ENCODE measurements at places on chromosomes 1 and 21. TPM values are rescaled to one million over a fixed set of nuclear protein-coding genes. Genes with fewer than 3 reads are reported as not detected.

The SLC25A34 gene
- total RNA-seq = 0.49 TPM

The PADI4 gene
- 10.4 TPM for total RNA-seq

The PFKFB2 gene
- 9.4 TPM for total RNA-seq

The FAM72B gene
- total RNA-seq = 2.6 TPM

The GBP2 gene
- 15.4 TPM for total RNA-seq

The KRTAP20-1 gene
- not detected for total RNA-seq

The COL8A2 gene
- 10.7 TPM for total RNA-seq

GRCh38 chr1:194544012-194544411, 1357.6 kb upstream of the B3GALT2 start:
- no peak for DNase-seq

- peak; percentile 45 for DNase-seq
Observed at GRCh38 chr1:208923946-208924720, 659.4 kb upstream of the CAMK1G start.

DNA sequence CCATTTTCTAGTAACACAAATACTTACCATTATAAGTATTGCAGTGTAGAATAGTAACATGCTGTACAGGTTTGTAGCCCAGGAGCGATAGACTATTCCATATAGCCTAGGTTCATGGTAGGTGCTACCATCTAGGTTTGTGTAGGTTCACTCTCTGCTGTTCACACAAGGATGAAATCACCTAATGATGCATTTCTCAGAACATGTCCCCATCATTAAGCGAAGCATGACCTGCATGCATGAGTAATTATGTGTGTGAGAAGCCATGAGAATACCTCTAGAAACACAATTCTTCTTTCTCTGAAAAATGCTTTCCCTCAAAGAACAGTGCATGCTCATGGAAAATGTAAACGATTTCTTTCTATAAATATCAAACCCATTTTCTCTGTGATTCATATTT, 69.3 kb downstream of the NR5A2 start:
- no peak for DNase-seq

- no peak for DNase-seq
Observed at GRCh38 chr21:43802713-43803313, 13.4 kb downstream of the RRP1 start.

DNA sequence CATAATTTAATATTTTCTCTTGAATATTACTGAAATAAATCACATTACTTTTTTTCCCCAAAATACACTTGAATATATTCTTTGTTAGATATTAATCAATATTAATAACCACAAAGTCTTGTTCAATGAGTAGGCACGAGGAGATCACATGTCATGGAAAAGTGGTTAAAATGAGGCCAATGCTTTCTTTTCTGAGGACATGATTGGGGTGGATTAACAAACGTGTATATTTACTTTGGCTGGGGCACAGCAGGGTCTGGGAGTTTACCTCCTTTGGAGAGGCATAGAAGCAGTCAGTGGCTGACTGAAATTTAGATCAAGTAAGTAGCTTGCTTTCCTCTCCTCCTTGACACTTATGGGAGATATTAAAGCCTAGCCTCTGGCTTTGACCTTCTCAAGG, 664.3 kb upstream of the B3GALT2 start:
- no peak for DNase-seq

DNA sequence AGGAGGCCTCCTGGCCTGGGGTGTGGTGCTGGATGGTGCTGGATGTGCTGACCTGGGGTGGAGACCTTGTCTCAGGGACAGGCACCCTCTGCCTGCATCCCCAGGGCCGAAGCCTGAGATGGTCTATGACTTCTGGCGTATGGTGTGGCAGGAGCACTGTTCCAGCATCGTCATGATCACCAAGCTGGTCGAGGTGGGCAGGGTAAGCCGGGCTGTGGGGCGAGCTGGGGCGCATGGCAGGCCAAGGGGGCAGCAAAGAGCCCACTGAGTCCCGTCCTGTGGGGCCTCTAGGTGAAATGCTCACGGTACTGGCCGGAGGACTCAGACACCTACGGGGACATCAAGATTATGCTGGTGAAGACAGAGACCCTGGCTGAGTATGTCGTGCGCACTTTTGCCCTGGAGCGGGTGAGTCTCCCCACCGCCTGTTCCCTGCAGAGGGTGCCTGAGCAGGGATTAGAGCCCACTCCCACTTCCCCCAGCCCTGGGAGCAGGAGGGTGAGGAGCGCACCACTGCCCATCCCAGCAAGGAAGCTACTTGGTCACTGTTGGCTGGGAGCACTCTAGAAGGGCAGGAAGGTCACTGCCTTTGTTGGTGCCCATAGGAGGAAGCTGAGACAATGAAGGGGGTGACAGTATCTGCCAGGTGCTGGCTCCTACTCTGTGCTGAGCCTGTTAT, 75.2 kb downstream of the PTPRU start:
- DNase-seq = no peak

GRCh38 chr21:14454016-14455009, 71.4 kb upstream of the HSPA13 start:
- DNase-seq = no peak

DNA sequence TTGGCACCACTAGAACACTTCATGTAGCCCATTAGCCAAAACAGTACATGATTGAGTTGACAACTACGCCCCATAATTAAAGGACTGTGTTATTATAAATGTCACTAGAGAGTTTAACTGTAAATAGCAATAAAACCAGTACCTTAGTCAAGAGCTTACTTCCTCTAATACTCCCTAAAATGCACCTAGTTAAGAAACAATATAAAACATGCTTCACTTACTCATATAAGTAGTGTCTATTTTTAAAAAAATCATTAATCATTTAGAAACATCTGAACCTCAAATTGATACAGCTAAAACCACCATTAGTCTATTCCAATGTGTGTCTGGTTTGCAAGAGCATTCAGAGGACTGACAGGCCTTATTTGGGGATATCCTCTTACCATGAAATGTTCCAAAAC, 25.3 kb downstream of the PTP4A2 start:
- DNase-seq = no peak

- DNase-seq = no peak
Observed at GRCh38 chr1:116915086-116915661, 5.5 kb downstream of the PTGFRN start.

DNA sequence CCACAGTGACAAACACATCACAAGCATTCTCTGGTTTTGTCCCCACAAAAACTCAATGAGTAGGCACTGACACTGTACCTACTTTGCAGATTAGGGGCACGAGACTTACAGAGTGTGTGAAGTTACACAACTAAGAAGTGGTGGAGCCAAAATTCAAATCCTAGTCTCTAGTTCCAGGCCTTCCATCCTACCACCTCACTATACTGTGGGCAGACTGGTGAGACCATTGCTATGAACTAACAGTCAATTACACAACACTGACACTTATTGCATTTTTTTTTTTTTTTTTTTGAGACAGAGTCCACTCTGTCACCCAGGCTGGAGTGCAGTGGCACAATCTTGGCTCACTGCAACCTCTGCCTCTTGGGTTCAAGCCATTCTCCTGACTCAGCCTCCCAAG, 71.4 kb downstream of the KCNN3 start:
- DNase-seq = no peak

DNA sequence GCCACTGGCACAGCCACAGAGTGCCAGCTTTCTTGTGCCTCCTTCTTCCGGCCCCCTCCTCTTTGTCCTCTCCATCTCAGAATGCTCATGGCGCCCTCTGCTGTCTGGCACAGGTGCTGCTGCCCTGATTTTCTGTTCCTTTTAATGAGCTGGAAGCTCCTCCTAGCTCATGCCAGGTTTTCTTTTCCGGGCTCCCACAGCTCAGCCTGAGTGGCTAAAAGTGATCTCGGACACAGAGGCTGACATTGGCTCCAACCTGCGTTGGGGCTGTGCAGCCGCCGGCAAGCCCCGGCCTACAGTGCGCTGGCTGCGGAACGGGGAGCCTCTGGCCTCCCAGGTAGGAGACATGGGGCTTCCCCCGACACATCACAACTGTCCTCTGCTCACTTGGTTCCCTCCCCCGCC, 18.7 kb downstream of the CNTN2 start:
- DNase-seq = peak; percentile 27

GRCh38 chr21:46562472-46562871, 42.4 kb downstream of the S100B start:
- DNase-seq = no peak

- DNase-seq = no peak
Observed at GRCh38 chr1:1922956-1923833, 4.1 kb upstream of the TMEM52 start.

GRCh38 chr1:202858789-202859414, 30.0 kb downstream of the RABIF start:
- DNase-seq = no peak

DNA sequence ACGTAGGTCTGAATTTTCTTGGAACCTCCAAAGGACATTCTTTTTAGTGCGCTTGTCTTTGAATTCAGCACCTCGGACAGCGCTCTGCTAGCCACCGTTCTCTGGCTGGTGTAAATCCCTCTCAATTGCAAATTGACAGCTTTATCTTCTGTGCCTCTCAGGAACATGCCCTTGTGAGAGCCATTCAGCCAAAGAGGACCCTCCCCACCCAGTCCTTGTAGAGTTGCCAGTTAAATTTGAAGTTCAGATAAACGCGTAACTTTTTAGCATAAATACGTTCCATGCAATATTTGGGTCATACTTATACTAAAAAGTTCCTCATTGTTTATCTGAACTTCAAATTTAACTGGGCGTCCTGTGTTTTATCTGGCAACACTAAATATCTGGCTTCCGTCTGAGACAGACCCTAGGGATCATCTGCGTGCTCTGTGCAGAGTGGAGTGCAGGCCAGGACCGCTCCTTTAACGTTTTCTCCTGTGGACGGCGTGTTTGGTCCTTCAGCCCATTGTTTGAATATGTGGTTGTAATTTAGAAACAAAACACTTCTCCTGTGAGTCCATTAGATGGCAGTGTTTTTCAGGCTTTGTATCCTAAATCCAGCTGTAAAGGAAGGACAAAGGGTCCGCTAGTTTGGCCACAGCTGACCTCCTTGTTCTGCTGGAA, 7.0 kb downstream of the KCNAB2 start:
- peak; percentile 45 for DNase-seq

DNA sequence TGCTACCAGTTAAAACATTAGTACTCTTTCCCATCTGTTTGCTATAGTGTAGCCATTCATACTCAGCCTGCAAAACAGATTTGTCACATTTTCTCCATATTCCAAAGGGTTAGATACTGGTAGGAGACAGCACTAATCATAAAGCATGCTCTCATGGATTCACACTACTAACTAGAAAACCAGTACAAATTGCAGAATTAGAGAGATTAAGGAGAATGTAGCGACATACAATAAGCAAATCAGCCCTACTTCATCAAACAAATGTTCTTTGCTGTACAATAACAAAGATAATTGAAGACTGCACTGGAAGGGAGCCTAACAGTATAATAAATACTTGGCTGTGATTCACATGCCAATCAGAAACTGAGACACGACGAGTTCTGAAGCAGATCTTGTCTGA, 368.0 kb upstream of the PRMT6 start:
- no peak for DNase-seq

GRCh38 chr1:175792136-175792535, 48.7 kb upstream of the TNR start:
- DNase-seq = no peak

- DNase-seq = peak; percentile 80
Observed at GRCh38 chr21:15729674-15730483, at the start of gene USP25. Gene USP25, plus strand, starts transcription at chr21:15729982. Its CDS starts 412 bp downstream, at chr21:15730394.

GRCh38 chr21:45640888-45641479, 2.5 kb upstream of the PCBP3 start:
- DNase-seq = peak; percentile 28

- DNase-seq = no peak
Observed at GRCh38 chr1:113166473-113166872, 93.5 kb downstream of the LRIG2 start.

DNA sequence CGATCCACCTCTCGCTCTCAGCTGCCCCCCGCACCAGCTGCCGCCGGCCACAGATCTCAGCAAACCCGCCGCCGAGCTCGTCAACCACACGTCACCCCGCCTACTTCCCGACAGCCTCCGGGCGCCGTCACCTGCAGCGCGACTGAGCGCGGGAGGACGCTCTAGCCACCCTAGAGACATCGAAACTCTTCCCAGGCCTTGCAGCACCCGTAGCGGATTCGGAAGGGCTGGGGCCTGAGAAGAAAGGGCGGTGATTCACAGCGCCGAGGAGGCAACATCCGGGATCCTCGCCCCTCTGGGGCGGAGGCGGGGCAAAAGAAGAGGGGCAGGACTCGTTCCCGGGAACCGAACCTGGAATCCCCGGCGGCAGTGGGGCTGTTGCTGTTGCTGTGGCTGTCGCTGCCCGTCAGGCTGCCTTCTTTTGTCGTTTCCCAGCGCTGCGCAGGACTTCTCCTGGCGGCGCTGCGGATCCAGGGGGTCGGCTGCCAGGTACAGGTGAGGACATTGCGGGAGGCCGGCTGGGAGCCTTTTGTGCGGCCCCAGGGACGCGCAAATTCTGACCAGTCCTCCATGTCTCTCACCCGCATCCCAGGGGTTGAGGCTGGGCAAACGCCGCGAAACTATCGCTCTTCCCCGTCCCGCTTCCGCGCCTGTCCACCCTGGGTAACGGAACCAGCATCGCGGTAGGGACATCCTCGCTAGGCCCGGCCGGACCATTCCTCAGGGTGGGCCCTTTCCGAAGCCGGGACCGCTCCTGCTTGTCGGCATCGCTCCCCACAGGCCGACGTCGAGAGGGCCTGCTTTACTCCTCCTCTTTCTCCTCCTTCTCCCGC, at the start of the genes RO60 and UCHL5:
TSS of gene RO60 (plus strand) at position 331 of the 833 bp plus-strand sequence. CDS start 9,443 bp downstream, outside the sequence.
TSS of gene UCHL5 (minus strand) at position 79 of the 833 bp plus-strand sequence. CDS start 100 bp downstream, outside the sequence.
- peak; percentile 97 for DNase-seq

GRCh38 chr1:99788896-99789295, 22.5 kb upstream of the FRRS1 start:
- no peak for DNase-seq
